Stimulated activated CD8-positive, alpha-beta memory T cell treated with anti-CD3 and anti-CD28 coated beads, Interleukin-15, amount 100 ng/mL, for 1 hour (primary cell): ENCODE measurements at places on chromosomes 7 and 10.

DNA sequence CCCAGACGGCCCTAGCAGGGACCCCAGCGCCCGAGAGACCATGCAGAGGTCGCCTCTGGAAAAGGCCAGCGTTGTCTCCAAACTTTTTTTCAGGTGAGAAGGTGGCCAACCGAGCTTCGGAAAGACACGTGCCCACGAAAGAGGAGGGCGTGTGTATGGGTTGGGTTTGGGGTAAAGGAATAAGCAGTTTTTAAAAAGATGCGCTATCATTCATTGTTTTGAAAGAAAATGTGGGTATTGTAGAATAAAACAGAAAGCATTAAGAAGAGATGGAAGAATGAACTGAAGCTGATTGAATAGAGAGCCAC, 184 bp downstream of the CFTR start:
- DNase-seq, result no peak

GRCh38 chr10:74096777-74097176, 53.9 kb downstream of the AP3M1 start:
- DNase-seq, result no peak

DNA sequence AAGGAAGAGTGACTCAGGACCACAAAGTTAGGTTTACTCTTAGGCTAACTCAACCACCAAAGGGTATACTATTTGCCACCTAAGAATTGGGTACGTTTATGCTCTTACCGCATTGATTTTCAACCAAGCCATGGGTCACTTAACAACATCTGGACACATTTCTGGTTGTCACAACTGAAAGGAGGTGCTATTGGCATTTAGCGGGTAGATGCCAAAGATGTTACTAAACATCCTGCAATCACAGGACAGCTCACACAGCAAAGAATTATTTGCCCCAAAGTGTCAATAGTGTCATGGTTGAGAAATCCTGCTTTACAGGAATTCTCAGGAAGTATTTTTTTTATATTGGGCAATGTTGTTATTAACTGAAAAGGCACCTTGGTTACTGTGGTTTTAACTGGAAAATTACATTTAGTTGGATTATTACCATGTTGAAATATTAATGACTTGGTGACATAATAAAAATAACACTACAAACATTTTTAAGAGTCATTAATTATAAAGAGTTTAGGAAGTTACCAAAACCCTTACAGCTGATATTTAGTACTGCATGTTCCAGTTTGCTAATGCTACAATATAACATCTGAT, 185.0 kb upstream of the TMEM196 start:
- no peak for DNase-seq

- no peak for DNase-seq
These were observed 100.7 kb downstream of the CDK6 start for GRCh38 chr7:92735707-92736106.

DNA sequence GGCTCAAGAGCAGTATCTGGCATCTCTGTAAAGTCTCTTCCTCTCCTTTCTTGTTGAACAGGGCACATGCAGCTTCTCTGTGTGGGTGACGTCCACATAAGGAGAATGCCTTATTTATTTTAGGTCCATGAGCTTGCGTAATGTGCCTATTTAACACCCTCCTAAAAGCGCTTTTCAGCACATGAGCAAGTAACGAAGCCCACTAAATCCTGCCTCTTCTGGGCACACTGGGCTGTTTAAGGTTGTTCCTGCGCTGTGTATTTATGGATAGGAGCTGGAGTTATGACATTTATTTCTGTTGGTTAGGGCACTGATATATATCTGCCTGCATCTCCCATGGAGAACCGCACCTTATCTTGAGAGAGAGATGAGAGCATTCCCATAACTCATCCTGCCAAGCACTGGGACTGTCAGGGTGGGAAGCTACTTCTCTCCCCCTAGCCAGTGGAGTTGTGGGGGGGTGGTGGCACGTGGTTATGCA, 76.1 kb downstream of the LRRC4 start:
- DNase-seq, result no peak

DNA sequence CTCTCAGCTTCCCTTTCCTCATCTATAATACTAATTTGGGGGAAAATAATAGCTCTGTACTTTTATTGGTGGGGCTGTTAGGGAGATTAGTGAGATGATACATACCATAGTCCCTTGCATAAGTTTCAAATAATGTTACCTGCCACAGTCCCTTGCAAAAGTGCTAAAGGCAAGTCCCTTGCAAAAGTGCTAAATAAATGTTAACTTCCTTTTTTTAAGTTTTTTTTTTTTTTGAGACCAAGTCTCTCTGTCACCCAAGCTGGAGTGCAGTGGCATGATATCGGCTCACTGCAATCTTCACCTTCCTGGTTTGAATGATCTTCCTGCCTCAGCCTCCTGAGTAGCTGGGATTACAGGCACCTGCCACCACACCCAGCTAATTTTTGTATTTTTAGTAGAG, 43.4 kb upstream of the SRGN start:
- DNase-seq, result no peak

GRCh38 chr10:112948196-112948595, 1.9 kb upstream of the TCF7L2 start:
- DNase-seq, result no peak

DNA sequence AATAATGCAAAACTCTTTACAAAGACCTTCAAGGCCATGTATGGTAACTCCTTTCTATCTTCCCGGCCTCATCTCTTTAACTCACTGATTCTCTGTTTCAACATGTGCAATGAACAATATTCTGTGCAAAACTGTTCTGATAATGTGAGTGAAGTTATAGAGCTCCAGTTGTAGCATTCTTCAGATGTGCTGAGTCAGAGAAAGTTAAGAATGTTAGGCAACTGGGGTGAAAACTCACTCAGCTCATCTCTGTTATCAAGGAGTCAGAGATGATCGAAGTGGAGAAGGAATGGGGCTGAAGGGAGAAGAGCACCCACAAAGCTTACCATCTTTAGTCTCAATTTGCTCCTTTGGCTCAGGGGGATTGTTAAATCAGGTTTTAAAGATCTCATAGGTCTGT, 344.7 kb upstream of the NPSR1 start:
- DNase-seq, result no peak

- DNase-seq, result no peak
These were observed 195.4 kb upstream of the PLXDC2 start for GRCh38 chr10:19620811-19621210.

GRCh38 chr10:74418285-74418872, 267.4 kb downstream of the ADK start:
- no peak for DNase-seq

GRCh38 chr10:36515319-36515718, 610.1 kb upstream of the ANKRD30A start:
- DNase-seq, result no peak

- no peak for DNase-seq
These were observed 46.7 kb downstream of the BMPR1A start for GRCh38 chr10:86803156-86803555.

DNA sequence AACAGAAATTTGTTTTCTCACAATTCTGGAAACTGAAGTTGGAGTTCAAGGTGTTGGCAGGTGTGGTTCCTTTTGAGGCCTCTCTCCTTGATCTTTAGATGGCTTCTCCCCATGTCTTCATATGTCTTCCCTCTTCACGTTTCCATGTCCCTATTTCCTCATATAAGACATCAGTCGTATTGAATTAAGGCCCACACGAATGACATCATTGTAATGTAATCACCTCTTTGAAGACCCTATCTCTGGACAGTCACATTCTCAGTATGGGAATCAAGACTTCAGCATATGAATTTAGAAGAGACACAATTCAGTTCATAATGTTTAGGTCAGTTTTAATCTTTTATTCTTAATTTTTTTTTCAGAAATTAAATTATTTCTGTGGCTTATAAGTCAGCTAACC, 19.8 kb downstream of the VTI1A start:
- DNase-seq, result no peak

GRCh38 chr10:8044908-8045725, 9.4 kb upstream of the GATA3 start:
- DNase-seq, result no peak

GRCh38 chr10:70847659-70848360, 32.1 kb downstream of the SGPL1 start:
- no peak for DNase-seq

- DNase-seq, result no peak
These were observed 8.3 kb upstream of the EBF3 start for GRCh38 chr10:129972145-129972965.

DNA sequence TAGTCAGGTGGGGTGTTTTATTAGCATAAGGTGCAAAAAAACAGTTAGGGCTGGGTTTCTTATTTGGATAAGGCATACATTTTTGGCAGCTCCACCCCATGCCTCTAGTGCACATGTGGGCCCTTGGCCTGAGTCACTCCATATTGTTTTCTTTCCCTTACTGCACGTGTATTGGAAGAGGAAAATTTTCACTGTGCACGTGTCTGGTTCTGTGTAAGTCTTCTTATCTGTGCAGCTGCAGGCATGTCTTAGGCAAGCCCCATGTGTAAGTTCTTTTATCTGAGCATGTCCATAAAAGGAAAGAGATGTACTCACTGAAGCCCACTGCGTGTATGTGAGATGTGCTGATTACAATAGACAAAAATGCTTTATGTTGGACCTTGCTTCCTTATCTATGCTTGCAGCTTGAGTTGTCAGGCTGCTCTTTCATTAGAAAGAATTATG, 540.3 kb upstream of the IGFBP3 start:
- no peak for DNase-seq

DNA sequence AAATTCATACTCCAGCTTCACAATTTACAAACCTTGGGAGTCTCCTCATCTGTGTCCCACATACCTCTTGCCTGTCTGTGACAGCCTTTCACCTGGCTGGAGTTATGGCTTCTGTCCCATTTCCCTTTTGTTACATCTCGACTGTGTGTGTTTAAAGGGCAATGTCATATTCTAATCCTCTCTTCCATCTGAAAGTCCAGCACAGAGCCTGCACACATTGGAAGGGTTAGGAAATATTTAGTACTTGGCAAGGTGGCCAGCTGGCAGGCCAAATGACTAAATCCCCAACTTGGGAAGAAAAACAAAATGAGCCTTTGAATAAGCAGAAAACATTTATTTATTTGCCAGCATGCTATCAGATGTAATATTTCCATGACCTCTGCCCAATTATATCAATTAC, 120.1 kb upstream of the STK17A start:
- DNase-seq, result no peak
